Activated CD4-positive, alpha-beta T cell treated with anti-CD3 and anti-CD28 coated beads, Interleukin-2, amount 10 ng/mL, durations not matched to agents 7 days and 5 days (primary cell): ENCODE measurements at places on chromosomes 12 and 14. TPM values are rescaled to one million over a fixed set of nuclear protein-coding genes. Genes with fewer than 3 reads are reported as not detected.
A peak's percentile ranks its signal among the peaks of the same experiment; 100 is the strongest.

DNA sequence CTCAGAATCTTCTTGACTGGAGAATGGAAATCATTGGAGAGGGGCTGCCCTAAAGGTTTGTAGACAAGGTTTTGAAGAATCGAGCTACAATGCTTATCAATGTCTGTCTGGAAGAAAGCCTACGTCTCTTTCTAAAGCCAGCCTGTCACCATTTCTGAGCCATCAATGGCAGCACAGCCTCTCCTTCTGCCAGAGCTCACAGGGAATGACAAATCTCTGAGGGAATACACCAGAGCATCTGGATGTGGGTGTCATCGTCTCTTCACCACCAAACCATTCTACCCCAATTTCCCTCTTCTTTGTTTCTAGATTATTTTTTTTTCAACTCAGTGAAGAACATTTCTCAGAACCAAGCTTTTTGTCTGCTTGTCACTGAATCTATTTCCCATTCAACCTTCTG lies 349.7 kb downstream of the EMP1 start:
- DNase-seq: no peak

GRCh38 chr14:96239711-96240141 lies 16.3 kb upstream of the BDKRB1 start:
- no peak for DNase-seq

GRCh38 chr12:21704847-21705246 lies 47.2 kb upstream of the LDHB start:
- DNase-seq: no peak

CLMN gene
- 0.42 TPM for total RNA-seq

FOXM1 gene
- 119 TPM for total RNA-seq

DNA sequence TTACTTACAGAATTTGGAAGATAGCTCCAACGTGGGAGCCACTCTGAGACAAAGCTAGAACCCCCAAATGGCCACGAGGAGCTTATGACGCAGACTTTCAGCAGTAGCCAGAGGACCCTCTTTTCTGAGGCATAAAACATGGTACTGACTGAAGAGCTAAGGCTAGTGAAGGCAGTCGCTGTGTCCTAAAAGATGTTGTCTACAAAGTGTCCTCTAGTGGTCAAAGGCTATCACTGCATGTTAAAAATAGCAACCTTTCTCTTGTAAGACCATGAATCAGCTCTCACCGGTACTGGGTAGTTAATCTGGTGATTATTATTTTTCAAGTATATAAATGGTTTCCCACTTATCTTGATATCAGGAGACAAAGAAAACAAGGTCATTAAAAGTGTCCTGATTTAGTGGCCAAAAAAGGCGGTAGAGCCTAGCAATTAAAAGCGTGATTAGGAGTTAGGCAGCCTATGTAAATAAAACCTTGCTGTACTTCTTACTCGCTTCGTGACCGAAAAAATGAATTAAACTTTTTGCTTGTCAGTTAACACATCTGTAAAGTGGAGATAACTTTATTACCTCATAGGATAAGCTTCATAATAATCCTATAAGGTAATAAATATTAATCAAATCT lies 47.0 kb upstream of the LGR5 start:
- peak; percentile 7 for DNase-seq

GRCh38 chr14:55339770-55340169 lies 68.5 kb downstream of the FBXO34 start:
- no peak for DNase-seq

AGAP2 gene
- total RNA-seq: 73.3 TPM

GRCh38 chr12:57089271-57090245 lies 644 bp downstream of the NAB2 start:
- DNase-seq: peak; percentile 49

NANOG gene
- total RNA-seq: not detected

ITGB7 gene
- total RNA-seq: 702 TPM

BEGAIN gene
- not detected for total RNA-seq

DACT1 gene
- 1.2 TPM for total RNA-seq

DNA sequence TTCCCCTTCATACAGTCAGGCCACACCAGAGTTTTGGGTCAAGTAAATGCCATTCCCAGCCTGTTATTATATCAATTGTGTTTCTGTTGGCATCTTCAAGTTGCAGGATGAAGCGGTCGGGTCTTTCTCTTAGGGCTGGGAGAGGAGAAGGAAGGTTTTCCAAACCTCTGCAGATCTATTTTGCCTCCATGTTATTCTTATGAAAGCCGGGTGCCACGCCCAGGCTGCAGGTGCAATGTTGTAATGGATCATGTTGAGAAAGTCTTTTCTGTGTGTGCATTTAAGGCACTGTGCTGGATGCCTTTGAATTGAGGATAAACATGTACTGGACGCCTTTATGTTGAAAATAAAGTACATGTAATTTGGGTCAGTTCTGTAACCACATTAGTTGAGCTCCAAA lies 164.4 kb upstream of the HIF1A start:
- no peak for DNase-seq

LPAR5 gene
- total RNA-seq: 6.6 TPM

MIP gene
- total RNA-seq: not detected

DNA sequence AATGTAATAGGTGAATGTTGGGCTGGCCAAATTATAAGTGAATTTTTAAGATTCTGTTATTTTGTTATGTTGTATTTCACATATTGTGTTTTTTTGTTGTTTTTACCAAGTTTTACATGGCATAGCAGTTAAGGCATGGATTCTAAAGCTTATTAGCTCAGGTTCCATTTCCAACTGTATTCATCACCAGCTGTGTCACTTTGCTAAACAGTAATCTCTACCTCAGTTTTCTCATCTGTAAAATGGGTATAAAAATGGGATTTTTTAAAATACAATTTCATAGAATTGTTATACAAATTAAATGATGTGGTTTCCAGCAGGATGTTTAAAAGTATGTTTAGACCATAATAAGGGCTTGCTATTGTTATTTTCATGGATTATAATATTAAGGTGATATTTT lies 512.2 kb downstream of the SLC16A7 start:
- no peak for DNase-seq

DNA sequence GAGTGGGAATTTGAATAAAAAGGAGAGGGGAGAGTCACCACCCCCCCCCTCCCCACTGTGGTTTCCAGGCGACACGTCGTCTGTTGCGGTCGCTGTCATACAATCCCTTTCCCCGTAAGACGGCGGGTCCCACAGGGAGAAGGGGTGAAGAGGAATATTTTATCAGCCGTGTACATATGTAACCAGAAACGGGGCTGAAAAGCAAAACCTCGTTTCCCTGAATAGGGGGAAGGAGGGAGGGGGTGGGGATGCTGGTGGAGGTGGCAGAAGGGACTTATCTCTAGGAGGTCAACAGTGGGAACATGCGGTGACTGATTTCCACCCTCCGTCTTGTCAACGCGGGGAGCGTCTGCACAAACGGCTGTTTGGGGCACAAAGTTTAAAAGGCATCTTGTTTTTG lies 171.4 kb downstream of the RBM19 start:
- DNase-seq: no peak

- no peak for DNase-seq
Measured at GRCh38 chr12:71900091-71900490, 38.6 kb upstream of the TPH2 start.

GRCh38 chr14:28373721-28374120 lies 392.9 kb upstream of the FOXG1 start:
- no peak for DNase-seq
